Activated T-helper 1 cell treated with anti-CD3 and anti-CD28 coated beads, Interleukin-2, amount 50 U/mL, for 16 hours (primary cell): ENCODE measurements at places on chromosomes 3 and 15.

GRCh38 chr3:13998831-13999230 lies 119.0 kb upstream of the WNT7A start:
- no peak for DNase-seq

DNA sequence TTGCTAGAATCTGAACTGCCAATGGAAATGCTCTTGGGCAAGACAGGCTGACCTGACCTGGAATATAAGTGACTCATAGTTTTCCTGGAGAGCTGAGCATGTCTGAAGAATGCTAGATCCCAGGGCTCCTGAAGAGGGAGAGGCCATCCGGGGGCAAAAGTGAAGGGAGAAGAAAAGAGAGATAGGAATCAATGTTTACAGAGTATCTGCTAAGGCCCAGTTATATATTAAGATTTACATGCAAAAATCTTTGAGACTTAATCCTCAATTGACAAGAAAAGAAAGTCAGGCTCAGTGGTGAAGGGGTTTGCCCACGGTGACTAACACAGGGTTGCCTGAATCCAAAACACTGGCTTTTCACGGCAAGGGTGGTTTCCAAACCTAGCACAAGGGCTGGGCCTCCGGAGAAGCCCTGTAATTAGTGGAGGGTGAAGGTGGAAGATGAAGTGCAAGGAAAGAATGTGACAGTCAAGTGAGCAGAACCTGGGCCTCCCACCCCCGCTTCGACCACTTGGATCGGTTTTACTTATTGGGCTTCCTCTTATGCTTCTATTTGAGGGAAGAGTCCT lies 91.7 kb upstream of the FGF12 start:
- DNase-seq: peak; percentile 19

DNA sequence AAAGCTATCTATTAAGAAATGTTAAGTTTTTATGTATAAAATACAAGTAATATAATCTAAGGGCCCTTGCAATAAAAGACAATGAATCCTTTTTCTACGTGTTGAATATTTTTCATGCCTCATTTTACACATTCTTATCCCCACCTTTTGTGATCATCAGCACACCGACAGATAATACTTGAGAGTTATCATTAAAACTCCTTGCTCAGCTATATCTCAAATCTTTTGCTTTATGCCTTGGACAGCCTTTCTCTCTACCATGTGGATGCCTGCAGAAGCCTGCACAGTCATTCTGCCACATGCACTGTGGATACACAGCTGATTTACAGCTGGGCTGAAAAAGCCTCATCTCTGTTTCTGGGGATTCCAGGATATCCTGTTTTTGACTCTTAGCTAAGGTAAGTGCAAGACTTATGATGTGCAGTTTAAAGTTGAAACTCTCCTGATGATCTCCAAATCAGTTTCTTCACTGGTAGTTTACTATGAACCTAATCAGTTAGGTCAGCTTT lies 1565.1 kb downstream of the SI start:
- DNase-seq: no peak

- no peak for DNase-seq
Observed at GRCh38 chr3:48532977-48533337, 23.6 kb downstream of the PFKFB4 start.

GRCh38 chr3:184594371-184595001 lies 32.9 kb downstream of the EPHB3 start:
- DNase-seq: no peak

GRCh38 chr3:88930611-88931010 lies 176.8 kb upstream of the EPHA3 start:
- no peak for DNase-seq

DNA sequence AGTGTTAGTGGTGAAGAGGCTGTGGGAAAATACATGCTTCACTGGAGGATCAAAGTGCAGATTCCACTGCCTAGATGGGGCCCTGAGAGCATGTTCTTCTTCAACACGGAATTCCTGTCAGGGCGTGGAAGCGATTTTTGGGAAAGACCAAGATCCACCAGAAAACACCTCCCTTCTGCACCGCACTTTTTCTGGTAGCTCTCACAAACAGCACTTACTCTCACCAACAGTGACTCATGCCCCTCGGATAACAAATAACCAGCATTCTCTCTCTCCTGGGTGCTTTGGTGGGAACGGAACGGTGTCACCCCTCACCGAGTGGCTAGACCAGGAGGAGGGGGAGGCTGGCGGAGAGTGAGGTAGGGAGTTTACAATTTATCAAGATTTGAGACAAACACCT lies 40.1 kb downstream of the ADAMTSL3 start:
- DNase-seq: no peak

DNA sequence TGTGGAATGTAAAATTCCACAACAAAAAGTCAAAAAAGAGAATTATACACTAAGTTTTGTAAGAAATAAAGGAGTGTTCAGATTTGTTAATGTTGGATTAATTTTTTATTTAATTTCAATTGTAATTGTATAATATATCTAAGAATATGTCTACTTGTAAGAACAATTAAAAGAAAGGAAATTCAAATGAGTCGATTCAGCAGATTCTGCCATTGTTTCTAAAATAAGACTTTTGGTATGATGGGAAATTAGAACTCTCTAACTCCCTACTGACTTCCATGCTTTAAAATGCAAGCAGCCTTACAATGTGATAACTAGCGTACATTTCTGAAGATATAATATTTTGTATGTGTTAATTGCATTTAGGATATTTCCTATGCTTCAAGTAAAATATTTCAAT lies 395.9 kb upstream of the ZNF717 start:
- no peak for DNase-seq

DNA sequence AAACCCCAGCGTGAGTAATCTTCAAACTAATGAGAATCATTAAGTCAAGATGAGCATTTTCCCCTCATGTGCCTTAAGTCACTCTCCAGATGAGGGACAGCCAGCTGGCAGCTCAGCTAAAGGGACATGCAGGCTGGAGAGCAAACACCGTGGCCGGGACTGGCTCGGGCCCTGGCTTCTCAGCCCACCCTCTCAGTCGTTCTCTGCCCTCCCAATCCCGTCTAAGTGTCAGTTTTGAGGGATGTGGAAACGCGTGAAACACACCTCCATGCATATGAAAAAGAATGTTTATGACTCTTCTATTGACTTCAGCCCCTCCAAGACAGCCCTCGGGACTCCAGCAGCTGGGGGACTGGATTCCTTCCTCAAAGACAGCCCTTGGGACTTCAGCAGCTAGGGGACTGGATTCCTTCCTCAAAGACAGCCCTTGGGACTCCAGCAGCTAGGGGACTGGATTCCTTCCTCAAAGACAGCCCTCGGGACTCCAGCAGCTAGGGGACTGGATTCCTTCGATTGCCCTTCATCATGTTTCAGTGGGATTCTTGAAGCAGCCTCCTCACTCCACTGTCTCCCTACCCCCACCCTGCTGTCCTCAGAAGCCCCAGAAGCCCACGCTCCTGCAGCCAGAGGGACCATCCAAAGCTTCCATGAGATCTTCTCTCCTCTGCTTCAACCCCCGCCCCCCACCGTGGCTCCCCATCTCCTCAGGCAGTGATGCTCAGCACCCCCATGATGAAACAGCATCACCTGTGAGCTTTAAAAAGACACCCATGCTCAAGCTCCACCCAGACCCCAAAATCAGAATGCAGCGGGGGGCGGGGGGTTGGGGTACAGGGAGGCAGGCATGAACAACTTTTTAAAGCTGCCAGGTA lies 228.9 kb downstream of the XXYLT1 start:
- no peak for DNase-seq
